Right lung (tissue), 10 donors: ENCODE measurements at places on chromosomes 7 and 10.

DNA sequence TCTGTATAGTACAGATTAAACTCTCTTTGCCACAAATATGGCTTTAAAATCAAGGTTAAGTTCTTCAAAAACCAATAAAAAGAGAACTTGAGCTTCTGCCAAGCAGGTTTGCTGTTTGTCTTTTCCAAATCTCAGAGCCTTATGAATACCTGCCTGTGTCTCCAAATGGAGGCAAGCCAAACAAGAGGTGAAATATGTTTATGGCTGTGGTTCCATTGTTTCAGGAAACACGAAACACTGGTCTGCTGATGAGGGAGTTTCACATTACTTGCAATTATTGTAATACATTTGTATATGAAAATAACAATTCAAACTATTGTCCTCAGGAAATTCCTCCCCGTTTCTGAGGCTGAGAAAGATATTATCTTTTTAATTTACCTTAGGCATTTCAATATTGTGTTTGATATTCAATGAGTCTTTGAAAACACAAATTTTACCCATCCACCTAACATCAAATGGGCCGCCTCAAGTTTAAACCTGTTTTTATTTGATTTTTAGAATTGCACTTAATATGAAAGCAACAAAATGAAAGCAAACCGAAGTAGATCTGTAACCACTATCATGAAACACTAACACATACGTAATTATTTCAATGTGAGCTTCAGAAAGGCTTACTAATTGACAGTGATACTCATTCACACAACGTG lies 359.3 kb downstream of the HGF start:
- no peak for DNase-seq

DNA sequence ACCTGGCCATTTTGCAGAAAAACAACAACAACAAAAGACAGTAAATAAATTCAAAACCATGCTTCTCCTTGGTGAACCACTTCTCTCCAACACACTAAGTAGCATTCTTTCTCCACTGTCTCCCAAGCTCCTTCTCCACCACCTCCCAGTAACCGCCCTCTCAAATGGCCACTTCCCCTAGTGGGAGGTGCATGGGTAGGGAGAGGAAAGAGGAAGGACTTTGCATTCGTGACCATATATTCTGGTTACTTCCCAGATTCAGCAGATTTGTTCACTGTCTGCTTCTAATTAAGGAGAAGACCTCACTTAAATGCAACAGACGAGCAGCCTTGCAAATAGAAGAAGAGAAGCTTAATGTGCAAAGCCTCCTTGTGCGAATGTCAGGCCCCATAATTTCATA lies 166.8 kb downstream of the SORCS1 start:
- DNase-seq, result no peak

- no peak for DNase-seq
Observed at GRCh38 chr10:69228151-69228550, 8.0 kb downstream of the HKDC1 start.

DNA sequence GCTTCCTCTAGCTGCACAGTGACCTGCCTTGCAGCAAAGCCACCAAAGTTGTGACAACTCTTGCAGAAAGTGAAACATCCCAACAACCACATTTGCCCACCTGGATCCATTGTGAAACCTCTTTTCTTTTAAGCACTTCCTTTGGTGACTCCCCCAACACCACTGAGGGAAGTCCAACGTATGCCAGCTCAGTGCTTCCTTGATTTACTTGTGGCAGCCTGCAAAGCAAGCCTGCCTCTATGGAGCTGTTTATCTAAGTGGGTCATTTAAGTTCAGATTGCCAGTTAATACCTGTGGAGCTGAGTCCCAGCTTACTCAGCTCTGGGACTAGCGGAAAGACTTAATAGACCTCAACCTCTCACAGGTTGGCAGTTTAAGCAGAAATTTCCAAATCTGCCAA lies 230.8 kb upstream of the GHITM start:
- DNase-seq, result no peak

DNA sequence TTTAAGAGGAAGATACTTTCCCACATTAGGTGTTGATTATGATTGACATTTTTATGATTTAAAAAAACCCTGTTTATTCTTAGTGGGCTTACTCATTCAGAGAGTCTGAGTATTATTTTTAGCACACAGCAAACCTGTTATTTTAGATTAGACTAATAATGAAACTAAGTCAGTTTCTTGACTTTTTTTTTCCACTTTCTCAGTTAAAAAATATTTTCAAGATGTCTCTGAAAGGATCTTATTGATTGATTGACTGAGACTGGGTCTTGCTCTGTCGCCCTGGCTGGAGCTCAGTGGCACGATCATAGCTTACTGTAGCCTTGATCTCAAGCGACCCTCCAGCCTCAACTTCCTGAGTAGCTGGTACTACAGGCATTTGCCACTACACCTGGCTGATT lies 20.4 kb upstream of the INPP5F start:
- DNase-seq, result no peak

DNA sequence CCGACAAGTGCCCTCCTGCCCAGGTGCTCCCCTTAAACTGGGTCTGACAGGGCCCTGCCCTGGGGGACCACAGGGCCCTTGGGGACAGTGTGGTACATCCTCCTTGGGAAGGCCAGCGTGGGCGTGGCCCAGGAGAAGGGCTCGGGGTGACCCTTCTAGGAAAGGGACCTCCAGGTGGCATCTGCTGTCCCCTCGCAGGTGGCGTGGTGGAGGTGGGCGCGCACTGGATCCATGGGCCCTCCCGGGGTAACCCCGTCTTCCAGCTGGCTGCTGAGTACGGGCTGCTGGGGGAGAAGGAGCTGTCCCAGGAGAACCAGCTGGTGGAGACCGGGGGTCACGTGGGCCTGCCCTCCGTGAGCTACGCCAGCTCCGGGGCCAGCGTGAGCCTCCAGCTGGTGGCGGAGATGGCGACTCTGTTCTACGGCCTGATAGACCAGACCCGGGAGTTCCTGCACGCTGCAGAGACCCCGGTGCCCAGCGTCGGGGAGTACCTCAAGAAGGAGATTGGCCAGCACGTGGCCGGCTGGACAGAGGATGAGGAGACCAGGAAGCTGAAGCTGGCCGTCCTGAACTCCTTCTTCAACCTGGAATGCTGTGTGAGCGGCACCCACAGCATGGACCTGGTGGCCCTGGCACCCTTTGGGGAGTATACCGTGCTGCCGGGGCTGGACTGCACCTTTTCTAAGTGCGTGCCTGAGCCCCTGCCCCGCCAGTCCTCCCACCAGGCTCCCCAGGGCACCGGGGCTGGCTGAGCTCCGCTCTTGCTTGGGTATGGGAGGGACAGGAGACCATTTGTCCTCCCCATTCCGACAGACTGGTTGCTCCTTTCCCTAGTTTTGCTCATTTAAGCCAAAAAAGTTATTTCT lies 972 bp downstream of the PAOX start:
- no peak for DNase-seq

DNA sequence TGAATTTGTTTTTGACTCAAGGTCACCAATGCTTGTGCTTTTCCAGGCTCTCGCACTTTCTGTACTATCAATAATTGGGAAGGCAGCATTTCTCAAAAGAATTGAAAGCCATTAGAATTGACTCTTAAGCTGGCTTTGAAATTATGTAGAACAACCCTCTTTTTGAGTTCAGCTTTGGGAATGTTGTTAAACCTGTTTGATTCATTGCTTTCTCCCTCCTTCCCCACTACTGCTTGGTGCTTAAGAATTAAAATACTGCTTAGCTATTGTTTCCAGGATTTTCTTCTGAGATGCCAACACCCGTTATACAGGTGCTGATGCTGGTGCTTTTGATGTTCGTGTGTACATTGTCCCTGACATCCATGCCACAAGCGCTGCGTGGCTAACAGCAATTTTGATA lies 15.5 kb upstream of the FZD8 start:
- no peak for DNase-seq
